SK-N-SH treated with all-trans-retinoic acid at 6 μM for 48 hours (cell line): ENCODE measurements at places on chromosomes 13 and 19.
A peak's percentile ranks its signal among the peaks of the same experiment; 100 is the strongest.

DNA sequence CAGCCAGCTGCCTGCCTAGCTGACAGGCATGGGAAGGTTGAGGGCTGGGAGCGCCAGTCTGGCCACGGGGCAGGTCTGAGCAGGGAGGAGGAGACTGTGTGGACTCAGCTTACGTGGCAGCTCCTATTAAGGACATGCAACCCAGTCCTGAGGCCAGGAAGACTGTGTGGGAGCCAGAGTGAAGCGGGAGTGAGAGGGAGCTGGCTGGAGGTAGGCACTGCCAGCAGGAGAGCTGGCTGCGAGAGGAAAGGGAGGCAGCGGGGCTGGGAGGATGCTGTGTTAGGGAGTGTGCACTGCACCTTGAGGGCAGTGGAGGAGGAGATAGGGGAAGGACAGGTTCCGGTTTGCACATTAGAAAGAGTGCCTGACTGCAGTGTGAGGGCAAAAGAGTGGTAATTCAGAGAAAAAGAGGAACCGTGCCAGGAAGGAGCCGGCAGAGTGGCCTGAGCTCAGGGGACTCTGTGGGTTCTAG, 99.2 kb downstream of the SLC7A1 start:
- ATAC-seq: peak; percentile 30

- no peak for ATAC-seq
These were observed 394.7 kb upstream of the KLF12 start for GRCh38 chr13:74528734-74529513.

DNA sequence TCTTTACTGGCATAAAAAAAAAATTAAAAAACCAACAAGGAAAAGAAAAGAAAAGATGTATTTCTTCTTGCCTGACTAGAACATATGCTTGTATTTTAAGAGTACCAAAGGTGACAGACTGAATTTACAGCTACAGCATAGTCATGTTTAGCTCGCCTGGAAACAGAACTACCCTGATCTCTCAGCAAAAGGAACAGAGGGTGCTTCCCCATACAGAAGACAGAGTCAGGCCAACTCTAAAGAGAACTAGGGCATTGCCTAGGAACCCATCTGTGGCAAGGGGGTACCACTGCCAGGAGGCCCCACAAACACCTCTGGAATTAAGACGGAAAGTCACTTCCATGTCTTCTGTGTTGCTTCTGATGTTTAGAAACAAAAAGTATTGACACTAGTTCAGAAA, 252.1 kb upstream of the STARD13 start:
- no peak for ATAC-seq

DNA sequence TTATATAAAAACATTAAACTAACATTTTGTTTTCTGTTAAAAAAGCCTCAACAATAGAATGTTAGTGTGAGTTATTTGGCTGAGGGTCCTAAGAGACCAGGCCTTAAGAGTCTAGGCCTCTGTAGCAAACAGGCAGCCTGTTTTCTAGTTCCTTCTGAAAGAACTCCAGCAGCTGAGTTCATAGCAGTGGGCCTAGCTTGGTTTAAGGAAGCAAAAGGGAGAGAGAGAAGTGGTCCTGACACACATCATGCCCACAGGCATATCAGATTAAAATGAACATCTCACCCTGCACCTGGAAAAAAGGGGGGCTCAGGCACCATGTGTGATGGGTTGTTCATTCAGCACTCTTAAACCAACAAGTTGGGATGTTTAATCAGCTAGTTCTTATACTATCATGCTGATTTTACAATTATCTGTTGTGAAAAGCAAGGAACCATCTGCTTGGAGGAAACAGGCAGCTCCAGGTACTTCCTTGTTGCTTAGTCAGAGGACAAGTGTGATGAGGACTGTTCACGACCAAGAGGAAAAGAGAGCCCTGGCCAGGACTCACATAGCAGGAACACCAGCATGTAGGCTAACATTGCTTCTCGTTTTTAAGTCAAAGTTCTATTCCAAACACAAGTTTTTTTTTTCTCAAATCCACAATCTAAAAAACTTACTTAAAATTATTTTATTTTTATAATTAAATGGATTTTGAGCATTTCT, 81.3 kb upstream of the FRY start:
- no peak for ATAC-seq

GRCh38 chr19:4512070-4512469, 6.2 kb downstream of the PLIN4 start:
- no peak; the same call in 2 of the 3 replicates for ATAC-seq

DNA sequence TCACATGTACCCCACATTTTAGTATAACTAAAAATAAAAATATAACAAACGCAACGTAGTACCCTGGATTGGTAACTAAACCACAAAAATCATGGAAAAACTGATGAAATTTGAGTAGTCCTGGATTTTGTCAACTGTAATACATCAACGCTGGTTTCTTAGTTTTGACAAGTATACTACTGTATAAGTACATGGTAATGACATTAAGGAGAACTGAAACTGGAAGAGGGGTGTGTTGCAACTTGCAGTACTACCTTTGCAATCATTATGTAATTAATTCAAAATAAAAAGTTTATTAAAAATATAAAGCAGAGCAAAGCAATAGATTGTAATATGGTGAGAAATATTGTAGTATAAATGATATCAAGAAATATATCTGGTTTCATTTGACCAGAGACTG, 1158.0 kb upstream of the SPRY2 start:
- no peak for ATAC-seq

- no peak for ATAC-seq
These were observed 90.3 kb downstream of the RNF17 start for GRCh38 chr13:24854311-24854710.

GRCh38 chr19:42560731-42561130, 32.5 kb upstream of the CEACAM1 start:
- no peak for ATAC-seq

DNA sequence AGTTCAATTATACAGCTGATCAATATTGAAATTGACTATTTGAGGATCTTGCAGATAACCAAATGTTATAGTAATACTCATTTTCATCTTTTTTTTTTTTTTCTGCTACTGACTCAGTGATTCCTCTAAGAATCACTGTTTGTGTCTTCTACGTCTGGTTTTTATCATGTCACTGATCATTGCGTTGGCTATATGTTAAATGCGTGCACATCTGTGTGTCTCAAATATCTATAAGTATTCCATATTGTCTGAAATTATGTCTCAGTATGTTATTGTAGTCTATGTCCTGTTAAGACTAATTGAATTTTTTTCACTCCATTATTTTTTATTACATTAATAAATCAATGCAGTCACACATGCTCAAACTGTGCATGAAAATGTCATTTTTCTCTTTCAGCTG, 200.5 kb downstream of the PCDH20 start:
- no peak for ATAC-seq

DNA sequence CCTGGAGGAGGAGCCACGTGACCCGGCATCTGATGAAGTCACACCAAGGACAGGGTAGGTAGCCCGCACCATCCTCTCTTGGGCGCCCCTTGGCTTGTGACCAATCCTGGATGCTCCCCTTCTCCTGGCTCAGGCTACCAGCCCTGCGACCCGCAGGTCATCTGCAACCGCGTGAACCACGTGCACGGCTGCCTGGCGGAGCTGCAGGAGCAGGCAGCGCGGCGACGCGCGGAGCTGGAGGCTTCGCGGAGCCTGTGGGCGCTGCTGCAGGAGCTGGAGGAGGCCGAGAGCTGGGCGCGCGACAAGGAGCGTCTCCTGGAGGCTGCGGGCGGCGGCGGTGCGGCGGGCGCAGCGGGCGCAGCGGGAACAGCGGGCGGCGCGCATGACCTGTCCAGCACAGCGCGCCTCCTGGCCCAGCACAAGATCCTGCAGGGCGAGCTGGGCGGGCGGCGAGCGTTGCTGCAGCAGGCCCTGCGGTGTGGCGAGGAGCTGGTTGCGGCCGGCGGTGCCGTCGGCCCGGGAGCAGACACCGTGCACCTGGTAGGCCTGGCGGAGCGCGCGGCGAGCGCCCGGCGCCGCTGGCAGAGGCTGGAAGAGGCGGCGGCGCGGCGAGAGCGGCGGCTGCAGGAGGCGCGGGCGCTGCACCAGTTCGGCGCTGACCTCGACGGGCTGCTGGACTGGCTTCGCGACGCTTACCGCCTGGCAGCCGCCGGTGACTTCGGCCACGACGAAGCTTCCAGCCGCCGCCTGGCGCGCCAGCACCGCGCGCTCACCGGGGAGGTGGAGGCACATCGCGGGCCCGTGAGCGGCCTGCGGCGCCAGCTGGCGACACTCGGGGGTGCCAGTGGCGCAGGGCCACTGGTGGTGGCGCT, 45.9 kb downstream of the SPTBN4 start:
- ATAC-seq: peak; percentile 49

- ATAC-seq: no peak; the same call in 1 of the 3 replicates
These were observed 18.6 kb downstream of the GJA3 start for GRCh38 chr13:20142023-20142926.

- no peak for ATAC-seq
These were observed at the start of gene RSPH6A for GRCh38 chr19:45814851-45815480. RSPH6A (minus strand) TSS chr19:45815308; CDS start chr19:45815176, 132 bp downstream.

- ATAC-seq: no peak
These were observed 48.3 kb upstream of the RFXAP start for GRCh38 chr13:36770741-36771140.

DNA sequence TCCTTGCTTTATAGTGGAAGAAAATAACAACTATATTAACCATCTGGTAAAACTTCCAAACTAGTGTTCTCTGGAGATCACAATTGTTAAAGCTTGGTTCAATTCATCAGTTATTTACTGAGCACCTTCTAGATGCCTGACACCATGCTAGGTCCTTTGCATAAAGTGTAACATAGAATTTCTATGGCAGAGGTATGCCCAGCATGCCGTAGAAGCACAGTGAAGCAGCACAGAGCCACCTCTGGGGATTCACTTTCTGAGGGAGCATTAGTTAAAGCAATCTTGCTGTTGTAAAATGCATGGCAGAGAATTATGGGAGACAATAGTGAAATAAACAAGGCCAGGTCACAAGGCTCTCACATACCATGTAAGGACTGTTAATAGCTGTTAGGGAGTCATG, 75.2 kb downstream of the LRRC63 start:
- ATAC-seq: no peak

- ATAC-seq: peak; percentile 10; the same call in 2 of the 3 replicates
These were observed 617 bp downstream of the SKA3 start for GRCh38 chr13:21175656-21176214.
